ENCODE measurements at places on chromosomes 3 and 15.

DNA sequence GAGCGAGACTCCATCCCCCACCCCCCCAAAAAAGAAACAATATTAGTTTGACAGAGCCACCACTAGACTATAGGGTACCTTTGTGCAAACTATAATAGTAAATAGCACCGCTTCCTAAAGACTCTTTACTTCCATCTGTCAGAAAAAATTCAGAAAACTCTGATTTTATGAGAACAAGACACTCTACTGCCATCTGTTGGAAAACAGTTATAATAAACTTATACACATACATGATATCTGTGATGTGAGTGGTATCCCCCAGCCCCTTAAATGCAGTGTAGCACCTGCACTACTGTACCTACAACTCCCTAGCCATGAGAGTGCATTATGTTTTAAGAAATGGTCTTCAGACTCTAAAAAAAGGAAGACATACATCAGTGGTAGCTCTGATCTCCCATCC lies 47.1 kb upstream of the CTDSPL start:
- peak; percentile 36 for DNase-seq

DNA sequence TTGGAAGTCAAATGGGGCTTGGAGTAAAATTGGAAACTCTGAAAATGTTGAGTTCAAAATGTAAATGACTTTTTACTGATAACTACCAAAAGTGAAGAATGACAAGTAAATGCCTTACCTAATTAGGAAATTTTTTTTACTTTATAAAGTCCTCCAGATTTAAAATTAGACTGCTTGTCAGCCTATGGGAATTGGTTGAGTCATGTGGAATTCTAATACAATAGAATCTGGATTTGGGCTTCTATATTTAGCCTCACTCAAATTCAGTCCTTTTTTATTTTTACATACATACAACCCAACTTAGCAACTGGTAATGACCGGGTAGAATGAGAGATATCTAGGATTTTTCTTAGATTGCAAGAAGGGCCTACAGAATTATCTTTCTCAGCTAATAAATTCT lies 158.9 kb upstream of the CADPS start:
- DNase-seq, result no peak

DNA sequence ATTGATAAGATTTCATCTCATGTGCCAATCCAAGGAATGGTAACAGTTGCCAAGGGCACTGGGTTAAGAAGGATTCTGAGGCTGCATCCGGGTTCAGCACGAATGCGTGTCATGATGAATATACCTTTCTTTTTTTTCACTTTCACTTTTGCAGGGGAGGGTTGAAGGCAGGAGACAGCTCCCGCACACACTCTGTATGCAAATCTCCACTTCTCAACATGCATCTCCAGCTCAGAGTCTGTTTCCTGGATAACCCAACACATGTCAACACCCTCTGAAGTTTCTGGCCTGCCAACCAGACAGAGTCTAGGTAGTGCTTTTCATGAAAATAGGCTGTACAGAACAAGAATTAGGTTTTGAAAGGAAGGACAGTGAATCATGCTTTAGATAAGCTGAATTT lies 21.6 kb downstream of the B4GALT4 start:
- DNase-seq, result no peak

GRCh38 chr3:129305592-129306091 lies 27.0 kb downstream of the HMCES start:
- DNase-seq, result peak; percentile 89

DNA sequence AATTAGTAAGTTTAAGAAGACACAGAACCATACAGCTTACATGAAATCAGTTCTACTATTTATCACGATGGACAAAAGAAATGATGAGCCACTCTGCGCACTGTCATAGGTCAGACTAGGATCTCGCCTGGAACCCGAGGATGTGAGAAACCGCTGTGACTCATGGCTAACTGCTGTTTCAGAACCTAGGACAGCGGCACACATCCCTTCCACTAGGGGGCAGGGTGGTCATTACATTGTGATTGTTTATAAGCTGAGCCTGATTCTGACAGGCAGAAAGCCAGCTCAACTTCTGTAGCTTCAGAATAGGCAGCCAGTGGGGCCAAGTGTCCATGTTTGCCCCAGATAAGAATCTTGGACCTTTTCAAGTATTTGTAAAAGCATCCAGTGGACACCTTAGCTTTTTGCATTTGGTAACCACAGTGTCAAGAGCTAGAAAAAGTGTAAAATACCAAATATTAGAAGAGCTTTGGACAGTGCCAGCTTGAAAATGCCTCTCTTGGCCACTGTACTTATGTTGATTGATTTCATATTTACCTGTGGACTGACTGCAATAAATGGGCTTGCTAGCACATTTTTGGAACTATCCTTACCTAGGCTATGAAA lies 115.8 kb downstream of the KBTBD8 start:
- DNase-seq, result peak; percentile 77

DNA sequence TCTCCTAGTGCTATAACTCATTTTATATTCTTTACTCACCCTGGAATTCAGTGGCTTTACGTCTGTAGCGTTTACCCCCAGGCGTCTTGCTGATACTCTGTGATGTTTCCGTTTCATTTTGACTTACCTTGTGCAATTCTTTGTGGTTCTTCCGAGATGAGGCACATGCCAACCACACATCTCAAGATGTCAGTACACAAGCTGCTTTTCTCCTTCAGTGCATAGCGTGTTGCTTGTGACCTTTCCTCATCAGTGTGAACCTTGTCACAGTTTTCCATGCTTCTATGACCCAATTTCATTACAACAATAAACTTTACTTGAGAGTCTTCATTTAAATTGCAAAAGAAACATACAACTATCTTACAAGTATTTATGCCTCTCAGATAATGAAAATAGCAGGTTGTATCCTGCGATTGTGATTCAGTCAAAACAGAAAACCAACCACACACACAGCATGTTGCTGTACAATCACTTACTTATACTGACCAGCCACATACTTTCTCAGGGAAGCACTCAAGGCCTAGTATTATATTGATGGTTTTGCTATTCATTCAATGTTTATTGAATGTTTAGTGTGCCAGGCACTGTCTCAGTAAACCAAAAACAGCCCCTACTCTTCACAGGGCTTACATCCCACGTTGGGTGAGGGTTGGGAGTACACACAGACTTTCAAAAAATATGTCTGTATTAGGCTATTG lies 4.6 kb upstream of the TBL1XR1 start:
- peak; percentile 93 for DNase-seq

GRCh38 chr3:48468329-48468731 lies 21.8 kb downstream of the ATRIP start:
- no peak for DNase-seq

- no peak for DNase-seq
These were observed 60.6 kb downstream of the IL1RAP start for GRCh38 chr3:190574473-190574872.

DNA sequence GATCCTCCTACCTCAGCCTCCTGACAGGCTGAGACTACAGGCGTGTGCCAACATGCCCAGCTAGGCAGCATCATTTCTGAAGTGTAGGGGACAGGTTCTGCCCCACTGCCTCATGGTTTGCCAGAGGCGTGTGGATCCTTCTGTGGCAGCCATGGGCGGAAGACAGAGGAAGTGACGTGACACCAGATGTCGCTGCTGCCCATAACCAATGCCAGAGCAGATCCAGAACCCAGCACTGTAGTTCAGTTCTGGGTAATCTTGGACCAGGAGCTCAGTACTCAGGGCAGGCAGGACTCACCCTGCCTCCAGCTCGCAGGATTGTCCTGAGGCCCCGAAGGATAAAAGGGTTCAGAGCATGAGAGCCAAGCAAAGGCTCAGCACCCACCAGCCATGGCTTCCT lies 8.2 kb downstream of the RBPMS2 start:
- no peak for DNase-seq

- DNase-seq, result no peak
These were observed 51.5 kb downstream of the EOMES start for GRCh38 chr3:27670619-27671018.

GRCh38 chr15:25683911-25684310 lies 179.2 kb downstream of the ATP10A start:
- DNase-seq, result no peak

DNA sequence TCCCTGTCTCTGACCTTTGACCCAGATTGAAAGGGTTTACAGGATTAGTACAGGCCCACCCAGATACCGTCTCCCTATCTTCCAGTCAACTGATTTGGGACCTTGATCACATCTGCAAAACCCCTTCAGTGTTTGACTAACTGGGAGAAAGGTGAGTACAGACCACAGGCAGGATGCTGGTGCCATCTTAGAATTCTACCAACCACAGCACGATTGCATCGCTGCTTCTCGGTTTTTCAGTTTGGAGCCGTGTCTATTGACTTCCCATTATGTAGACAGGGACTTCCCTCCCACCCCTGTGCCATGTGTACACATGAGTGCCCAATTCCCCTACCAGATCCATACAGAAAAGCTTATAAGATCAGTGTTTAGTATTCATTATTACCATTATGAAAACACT lies 6.6 kb upstream of the KLF13 start:
- peak; percentile 36 for DNase-seq

- no peak for DNase-seq
These were observed 91.1 kb downstream of the MINAR1 start for GRCh38 chr15:79523266-79523665.

GRCh38 chr3:178456621-178457285 lies 79.5 kb upstream of the KCNMB2 start:
- no peak for DNase-seq

- peak; percentile 3 for DNase-seq
These were observed 23.8 kb upstream of the ZBED2 start for GRCh38 chr3:111618945-111619344.

- DNase-seq, result no peak
These were observed 102.1 kb downstream of the SRGAP3 start for GRCh38 chr3:9147215-9147895.

- no peak for DNase-seq
These were observed 564 bp upstream of the GABPB1 start for GRCh38 chr15:50355619-50355905.

DNA sequence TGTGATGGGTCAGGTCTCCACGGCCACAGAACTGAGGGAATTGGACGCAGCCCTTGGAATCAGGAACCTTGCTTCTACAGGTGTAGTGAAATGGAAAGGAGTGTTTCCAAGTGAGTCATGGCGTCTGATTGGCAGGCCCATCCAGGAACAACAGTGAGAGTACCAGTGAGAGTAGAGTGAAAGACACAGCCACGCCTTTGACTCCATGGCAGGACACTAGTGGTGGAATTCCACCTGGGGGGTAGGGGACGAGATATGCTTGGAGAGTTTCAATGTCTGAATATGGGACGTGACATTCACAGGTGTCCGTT lies 3.0 kb upstream of the SLC28A1 start:
- no peak for DNase-seq

GRCh38 chr3:128359846-128360642 lies 106.6 kb downstream of the DNAJB8 start:
- no peak for DNase-seq

DNA sequence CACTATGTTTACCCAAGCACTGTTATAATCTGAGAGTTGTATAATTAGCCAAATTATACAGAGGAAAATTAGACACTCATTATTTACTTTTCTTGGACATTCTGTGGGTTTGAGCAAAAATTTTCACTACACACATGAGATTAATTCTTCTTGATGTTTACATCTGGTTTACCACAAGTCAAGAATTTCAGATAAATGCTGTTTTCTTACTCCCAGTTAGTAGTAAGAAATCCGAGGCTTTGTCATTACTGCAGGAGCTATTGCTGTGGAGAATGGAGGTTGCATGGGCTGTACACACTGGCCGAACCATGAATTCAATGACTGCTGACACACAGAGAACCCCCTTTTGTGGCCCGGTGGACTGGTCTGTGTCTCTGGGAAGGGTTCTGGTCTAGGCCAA lies 207.7 kb upstream of the CFAP20DC start:
- no peak for DNase-seq

DNA sequence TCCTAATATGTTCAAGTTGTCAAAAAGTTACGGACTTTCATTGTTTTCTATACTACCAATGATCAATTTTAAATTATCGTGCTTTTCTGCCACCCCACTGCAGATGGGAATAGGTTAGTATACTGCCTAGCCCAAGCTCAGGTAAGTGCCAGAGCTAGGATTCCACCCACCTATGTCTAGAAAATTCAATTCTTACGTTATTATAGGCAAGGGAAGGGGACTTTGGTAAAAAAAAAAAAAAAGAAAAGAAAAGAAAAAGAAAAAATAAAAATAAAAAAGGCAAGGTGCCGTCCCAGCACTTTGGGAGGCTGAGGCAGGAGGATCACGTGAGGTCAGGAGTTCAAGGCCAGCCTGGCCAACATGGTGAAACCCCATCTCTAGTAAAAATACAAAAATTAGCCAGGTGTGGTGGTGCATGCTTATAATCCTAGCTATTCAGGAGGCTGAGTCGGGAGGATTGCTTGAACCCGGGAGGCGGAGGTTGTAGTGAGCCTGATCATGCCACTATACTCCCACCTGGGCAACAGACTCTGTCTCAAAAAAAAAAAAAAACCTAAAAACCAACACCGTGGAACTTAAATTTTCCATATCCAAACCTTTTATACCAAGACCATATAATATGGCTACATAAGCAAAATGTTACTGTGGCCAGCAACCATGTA lies 1.3 kb downstream of the RPL22L1 start:
- DNase-seq, result no peak

GRCh38 chr15:33894193-33894592 lies 74.1 kb upstream of the CHRM5 start:
- peak; percentile 28 for DNase-seq

DNA sequence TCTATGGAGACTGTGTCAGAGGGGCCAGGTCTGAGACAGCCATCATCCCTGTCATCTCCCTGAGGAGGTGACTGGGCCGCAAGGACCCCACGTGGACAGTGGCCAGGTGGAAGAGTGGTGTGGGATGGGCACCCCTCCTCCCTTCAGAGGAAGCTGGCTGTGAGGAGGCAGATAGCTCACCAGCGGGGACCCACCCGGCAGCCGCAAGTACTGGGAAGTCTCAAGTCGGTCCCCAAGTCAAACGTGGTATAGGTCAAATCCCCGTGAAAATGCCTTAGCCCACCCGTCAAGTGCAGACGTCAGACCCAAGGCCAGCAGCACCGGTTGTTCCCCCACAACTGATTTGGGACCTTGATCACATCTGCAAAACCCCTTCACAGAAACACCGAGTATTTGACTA lies 12.3 kb upstream of the KLF13 start:
- DNase-seq, result no peak

- no peak for DNase-seq
These were observed 108.4 kb downstream of the ZNF609 start for GRCh38 chr15:64568765-64569164.

DNA sequence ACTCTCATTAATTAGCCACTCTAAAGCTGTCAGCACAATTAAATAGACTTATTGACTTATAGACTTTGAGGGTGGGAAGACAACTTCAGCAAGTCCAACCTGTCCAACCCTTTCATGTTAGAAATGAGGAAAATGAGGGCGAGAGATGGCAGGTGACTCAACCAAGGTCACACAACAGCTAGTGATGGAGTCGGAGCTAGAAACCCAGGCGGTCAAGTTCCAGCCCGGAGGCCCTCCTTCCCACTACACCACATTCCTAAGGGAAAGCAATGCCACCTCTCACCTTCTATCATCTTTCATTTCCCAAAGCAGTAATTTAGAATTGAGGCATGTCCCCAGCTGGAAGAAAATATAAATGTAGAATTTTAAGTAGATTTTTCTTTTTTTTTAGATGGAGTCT lies 28.7 kb downstream of the SEMA5B start:
- DNase-seq, result no peak

GRCh38 chr15:90838544-90838943 lies 29.8 kb upstream of the FURIN start:
- no peak for DNase-seq
